ENCODE measurements at places on chromosomes 11 and 22.

DNA sequence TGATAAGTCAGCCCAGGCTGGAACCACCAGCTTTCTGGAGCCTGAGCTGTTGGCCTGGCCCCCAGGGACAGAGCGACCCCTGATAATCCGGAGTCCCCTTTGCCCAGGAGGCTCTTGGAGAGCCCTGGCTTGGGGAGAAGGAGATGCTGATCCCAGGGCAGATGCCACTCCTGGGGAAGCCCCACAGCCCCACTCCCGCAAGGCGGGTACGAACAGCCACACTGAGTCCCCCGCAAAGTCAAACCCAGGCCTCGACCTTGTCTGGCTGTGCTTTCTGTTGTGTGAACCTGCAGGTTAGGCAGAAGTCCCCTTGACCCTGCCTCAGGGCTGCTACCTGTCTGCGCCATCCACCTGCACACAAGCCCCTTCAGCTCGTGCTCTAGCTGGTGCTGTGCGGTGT is 108.0 kb downstream of the KCNQ1OT1 start:
- no peak for DNase-seq

- no peak for DNase-seq
Measured at GRCh38 chr11:27551127-27551526, 44.6 kb upstream of the LIN7C start.

- no peak for DNase-seq
Measured at GRCh38 chr22:43996170-43996980, 27.7 kb upstream of the PARVB start.

GRCh38 chr11:32400196-32400595 is 35.1 kb downstream of the WT1 start:
- no peak for DNase-seq

- DNase-seq: no peak
Measured at GRCh38 chr11:126307706-126308105, 3.8 kb downstream of the DCPS start.

GRCh38 chr11:14612694-14613093 is 30.9 kb upstream of the PDE3B start:
- no peak for DNase-seq

DNA sequence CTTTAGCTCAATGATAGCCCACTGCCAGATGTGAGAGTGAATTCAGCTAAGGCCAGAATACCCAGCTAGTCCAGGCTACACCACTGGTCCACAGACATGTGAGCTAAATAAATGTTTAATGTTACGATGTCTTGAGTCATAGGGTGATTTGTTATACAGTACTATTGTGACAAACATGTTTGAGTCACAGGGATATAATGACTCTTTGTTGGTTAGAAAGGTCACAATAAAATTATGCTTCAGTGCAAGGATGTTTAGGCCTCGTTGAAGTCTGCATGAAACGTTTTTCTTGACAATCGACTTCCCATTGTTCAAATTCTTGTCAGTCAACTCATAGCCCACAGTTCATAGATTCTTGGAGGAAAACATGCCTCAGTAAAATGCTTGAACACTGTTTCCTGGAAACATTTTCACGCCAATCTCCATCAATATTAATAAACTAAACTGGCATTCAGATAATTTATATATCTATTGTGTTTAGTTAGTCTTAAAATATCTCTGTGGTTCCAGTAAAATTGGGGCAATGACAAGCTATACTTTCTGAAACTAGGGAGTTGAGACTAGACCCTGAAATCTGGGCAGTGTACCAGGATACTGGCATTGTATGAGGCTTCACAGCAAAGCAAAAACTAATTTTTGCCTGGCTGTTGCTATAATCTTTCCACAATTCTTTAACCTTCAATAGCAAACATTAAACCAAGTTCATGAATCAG is 650.8 kb upstream of the KIRREL3 start:
- no peak for DNase-seq

DNA sequence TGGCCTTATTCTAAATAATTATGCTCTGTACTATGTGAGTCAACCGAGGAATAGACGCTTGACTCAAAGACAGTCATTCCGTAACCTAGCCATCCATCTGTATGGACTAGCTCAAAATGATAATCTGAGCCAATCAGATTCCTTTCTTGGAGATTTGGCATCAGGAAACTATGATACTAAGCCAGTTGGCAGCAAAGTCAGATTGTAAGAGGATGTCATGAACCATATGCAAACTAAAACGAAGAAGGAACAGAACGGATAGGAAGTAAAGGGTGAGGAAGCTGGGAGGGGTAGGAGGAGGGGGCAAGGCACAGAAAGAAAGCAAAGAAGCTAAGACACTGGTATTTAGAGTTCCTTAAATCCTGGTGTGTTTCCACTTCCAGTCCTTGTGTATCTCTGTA is 10.7 kb upstream of the SESN3 start:
- no peak for DNase-seq

DNA sequence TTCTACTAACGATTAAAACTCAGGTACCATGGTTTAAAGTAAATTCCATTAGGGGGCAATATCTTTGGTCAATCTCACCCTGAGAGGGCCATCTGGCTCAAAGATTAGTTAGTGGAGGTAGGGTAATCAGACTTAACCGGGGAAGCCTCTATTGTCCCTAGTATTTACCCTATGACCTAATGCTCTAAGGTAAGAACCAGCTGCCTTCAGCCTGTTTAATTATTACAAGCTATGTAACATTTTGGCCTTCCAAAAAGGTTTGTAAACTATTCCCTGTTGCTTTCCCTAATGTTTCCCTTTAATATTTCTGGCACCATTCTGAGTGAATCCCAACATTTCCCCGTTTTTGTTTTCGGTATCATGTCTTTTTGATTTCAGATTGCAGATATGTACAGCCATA is 15.1 kb upstream of the GLYATL1 start:
- no peak for DNase-seq

DNA sequence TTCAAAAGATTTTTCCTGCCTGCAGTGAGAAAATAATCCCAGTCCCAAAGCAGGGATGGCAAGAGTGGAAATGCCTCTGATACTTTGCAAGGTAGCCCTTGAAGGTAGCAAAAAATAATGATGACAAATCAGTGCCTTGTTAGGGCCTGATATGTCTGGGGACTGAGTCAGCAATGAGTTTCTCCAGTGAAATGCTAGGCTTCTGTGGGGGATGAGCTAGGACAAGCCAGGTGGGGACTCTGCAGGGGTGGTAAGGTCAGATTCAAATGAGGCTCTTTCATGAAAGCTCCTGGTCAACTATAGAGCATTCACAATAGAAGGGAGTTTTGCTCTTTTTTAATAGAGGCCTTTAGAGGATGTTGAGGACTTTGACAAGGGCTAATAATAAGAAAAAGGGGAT is 77.7 kb downstream of the ME3 start:
- no peak for DNase-seq

- DNase-seq: no peak
Measured at GRCh38 chr11:92920331-92920730, 49.1 kb upstream of the MTNR1B start.

All from NCI-H1436 treated with DMSO at 0.1 percent for 48 hours (cell line).